Right atrium auricular region (tissue), 2 donors: ENCODE measurements at places on chromosomes 7 and 10. TPM values are rescaled to one million over a fixed set of nuclear protein-coding genes. Genes with fewer than 3 reads are reported as not detected.

GRCh38 chr10:48232717-48233447 is 41.6 kb downstream of the FRMPD2 start:
- DNase-seq, result peak; percentile 36
- H3K4me3 ChIP-seq, result no peak overlapping the region
- no peak overlapping the region for H3K27ac ChIP-seq

The ELAPOR2 gene
- 4.0 TPM for total RNA-seq

DNA sequence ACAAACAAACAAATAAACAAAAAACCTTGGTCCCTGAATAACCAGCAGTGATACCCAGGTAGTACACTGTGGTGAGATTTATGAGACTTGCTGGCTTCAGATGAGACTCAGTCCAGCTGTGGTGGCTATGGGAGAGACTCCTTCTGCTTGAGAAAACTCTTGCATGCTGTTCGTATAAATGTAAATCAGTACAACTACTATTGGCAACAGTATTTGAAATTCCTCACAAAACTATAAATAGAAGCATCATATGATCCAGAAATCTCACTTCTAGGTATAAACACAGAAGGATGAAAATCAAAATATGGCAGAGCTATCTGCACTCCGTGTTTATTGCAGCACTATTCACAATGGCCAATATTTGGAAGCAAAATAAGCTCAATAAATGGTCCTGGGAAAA is 692.1 kb downstream of the PCDH15 start:
- no peak overlapping the region for H3K4me3 ChIP-seq
- no peak for DNase-seq

The ITPRID1 gene
- not detected for total RNA-seq

GRCh38 chr10:43160921-43161255 is 22.6 kb downstream of the CSGALNACT2 start:
- H3K4me3 ChIP-seq, result no peak overlapping the region
- H3K36me3 ChIP-seq, result peaks cover 24% of the 10 kb centered on the region
- no peak for DNase-seq
- no peak overlapping the region for H3K27ac ChIP-seq

DNA sequence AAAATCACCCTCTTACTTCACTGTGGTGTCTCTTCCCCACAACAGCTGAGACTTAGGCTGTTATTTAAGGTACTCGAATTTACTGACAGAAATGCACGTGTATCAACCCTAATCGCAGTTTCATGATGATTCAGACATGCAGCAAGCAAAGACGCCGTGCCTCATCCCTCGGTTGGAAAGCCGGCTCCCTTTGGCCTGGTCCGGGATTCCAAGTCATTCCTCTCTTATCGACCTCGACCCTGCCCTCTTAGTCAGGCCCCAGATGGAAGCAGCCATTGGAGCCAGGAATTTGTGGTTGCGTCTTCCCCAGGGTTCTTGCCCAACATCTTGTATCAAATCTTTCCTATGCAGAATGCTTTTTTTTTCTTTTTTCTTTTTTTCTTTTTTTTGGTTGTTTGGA is 229.5 kb downstream of the GATA3 start:
- no peaks in the 10 kb centered on the region for H3K4me1 ChIP-seq
- peak; percentile 76 for DNase-seq
- H3K27me3 ChIP-seq, result no peaks in the 10 kb centered on the region
- H3K36me3 ChIP-seq, result no peaks in the 10 kb centered on the region

The AGBL3 gene
- total RNA-seq, result 1.9 TPM

The BCAP29 gene
- 258 TPM for total RNA-seq

DNA sequence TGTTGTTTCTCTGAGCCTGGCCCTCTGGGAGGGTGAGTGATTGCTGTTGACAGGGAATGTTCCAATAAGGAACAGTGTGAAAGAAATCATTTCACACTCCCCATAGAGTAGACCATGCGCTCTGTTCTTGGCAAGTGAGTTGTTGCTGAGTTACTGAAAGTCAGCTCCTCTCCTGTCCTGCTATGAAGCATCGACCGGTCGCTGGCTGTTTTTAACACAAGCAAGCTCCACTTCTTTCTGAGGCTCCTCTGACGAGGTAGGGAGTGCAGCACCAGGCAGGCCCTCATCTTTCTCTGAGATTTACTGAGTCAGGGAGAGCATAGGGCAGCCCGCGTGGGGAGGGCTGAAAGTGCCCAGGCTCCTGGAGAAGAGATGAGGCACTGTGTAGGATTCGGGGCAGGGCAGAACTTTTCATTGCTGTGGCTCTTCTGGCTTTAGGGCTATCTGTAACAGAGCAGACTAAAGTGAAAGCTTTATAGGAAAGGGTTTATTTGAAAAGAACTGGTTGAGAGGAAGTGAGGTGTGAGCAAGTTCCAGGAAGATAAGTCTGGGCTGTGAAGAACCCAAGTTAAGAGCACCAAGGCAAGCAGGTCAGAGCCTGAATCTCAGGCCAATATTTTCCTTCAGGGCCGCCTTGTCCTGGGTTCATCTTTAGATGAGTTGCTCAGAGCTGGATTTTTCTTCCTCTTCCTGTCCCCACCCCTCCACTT is 332.2 kb downstream of the CCSER2 start:
- no peaks in the 10 kb centered on the region for H3K4me1 ChIP-seq
- no peak overlapping the region for H3K27ac ChIP-seq
- no peaks in the 10 kb centered on the region for H3K27me3 ChIP-seq
- DNase-seq, result no peak
- no peaks in the 10 kb centered on the region for H3K36me3 ChIP-seq

DNA sequence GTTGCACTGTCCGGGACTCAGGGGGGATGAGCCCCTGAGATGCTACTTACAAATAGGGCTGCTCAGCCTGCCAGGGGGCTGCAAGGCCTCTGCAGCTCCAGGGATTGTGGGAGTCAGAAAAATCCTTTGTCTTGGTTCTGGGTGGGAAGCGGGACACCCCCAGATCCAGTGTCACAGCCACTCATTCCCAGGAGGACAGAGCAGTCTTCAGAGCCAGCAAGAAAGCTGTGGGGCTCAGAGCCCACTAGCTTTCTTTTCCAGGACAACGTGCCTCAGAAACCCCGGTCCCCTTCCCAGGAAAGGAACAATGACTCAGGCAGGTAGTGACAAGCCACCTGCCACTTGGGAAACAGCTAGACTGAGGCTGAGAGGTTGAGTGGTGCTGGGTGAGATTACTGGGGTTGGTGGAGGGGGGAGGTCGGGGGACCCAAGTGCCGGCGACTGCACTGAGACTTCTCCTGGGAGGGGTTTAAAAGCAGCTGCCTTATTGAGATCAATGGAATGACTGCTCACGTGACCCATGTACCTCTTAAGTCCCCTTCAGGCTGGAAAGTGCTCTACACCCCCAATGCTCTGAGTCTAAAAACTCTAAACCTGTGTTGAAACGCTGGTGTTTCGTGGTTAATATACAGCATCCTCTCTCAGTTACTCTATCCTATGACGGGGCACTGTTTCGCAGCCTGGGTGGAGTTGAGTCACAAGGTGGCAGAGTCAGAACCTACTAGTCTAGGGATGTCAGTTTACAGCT is 123.6 kb downstream of the UBE2H start:
- no peaks in the 10 kb centered on the region for H3K4me1 ChIP-seq
- H3K4me3 ChIP-seq, result no peak overlapping the region
- peak overlapping the region; percentile 64 for H3K27ac ChIP-seq
- H3K27me3 ChIP-seq, result no peaks in the 10 kb centered on the region
- peaks cover 2% of the 10 kb centered on the region for H3K36me3 ChIP-seq

GRCh38 chr10:36677431-36677768 is 448.0 kb upstream of the ANKRD30A start:
- no peaks in the 10 kb centered on the region for H3K36me3 ChIP-seq
- H3K27ac ChIP-seq, result no peak overlapping the region
- H3K4me1 ChIP-seq, result no peaks in the 10 kb centered on the region
- no peaks in the 10 kb centered on the region for H3K27me3 ChIP-seq
- H3K4me3 ChIP-seq, result no peak overlapping the region
